ENCODE measurements at places on chromosomes 3 and 15.

DNA sequence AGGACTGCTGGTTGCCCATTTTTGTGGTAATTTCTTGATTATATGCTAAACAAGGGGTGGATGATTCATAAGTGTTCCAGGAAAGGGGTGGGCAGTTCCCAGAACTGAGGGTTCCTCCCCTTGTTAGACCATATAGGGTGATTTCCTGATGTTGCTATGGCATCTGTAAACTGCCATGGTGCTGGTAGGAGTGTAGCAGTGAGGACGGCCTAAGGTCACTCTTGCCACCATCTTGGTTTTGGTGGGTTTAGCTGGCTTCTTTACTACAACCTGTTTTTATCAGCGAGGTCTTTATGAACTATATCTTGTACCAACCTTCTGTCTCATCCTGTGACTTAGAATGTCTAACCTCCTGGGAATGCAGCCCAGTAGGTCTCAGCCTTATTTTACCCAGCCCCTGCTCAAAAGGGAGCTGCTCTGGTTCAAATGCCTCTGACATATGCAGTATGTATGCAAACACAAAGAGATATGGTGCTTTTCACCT lies 46.2 kb downstream of the C3orf38 start:
- DNase-seq, result no peak

- no peak for DNase-seq
Measured at GRCh38 chr3:70754314-70754713, 441.9 kb upstream of the MDFIC2 start.

DNA sequence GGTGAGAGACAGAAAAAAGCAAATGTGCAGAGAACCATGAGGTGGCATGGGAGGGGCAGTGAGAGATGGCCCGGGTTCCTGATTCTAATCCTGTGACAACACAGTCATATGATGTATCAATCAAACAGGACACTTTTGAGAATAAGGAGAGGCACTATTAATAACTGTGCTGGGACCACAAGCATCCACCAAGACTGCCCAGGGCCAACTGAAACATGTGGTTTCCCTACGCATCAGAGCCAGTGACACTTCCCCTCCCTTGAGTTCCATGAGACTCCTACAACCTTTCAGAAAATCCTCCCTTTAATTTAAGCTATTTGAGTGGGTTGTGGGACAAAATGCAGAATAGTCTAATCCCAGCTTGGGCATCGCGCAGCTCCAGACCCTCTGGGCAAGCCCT lies 17.4 kb downstream of the SH3BP5 start:
- DNase-seq, result no peak

DNA sequence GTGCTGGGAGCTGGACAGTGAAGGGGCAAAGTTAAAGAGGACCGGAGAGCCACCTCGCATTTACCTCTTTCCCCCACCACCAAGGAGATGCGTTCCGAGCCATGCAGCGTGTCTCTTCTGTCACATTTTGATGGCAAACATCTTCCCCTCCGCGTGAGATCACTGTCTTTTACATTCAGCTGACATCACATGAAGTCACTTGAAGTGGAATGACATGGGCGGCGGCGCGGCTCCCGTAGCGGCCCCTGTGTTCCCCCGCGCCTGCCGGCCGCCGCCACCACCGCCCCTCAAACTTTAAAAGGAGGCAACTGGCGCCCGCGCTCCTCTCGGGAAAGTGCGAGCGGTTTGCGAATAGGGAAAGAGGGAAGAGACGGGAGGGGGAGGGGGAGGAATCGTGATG lies at the start of gene FEZF2:
FEZF2 (minus strand) TSS at position 336 of the 400 bp plus-strand sequence. CDS start 682 bp downstream, outside the sequence.
- DNase-seq, result no peak

- no peak for DNase-seq
Measured at GRCh38 chr15:32105258-32106241, 75.2 kb downstream of the CHRNA7 start.

- no peak for DNase-seq
Measured at GRCh38 chr3:14590569-14590968, 50.4 kb upstream of the GRIP2 start.

DNA sequence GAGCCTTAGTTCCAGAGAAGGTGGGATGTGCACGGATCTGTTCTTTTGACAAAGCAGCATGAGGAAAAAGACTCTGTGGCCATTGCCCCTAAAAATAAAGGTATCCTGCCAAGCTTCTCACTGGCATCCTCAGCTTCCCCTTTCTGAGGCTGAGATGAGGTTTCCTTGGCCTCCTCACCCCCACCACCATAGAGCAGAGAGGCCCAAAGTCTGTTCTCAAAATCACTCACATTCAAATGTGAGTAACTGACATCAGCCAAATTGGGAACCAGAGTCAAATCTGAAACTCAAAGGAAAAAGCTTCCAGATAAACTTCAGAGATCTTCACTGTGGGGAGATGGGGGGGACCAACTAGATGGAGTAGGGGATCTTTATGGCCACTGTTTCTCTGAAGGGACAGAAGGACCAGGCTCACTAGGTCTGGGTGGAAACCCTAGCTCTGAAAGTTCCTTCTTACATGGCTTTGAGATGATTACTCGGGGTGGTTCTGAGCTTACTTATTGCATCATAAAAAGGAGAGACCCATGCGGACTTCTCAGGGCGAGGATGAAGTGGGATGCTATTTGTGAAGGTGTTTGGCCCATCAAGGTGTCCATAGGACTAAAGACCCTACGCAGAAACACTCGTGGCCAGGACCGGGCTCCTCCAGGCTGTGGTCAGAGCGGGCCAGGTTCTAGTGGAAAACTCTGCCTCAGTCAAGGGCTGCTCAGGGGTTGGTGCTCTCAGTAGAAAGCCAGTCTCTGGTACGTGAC lies 61.5 kb upstream of the MEF2A start:
- DNase-seq, result no peak

GRCh38 chr3:22959593-22959992 lies 243.5 kb upstream of the UBE2E2 start:
- no peak for DNase-seq

- no peak for DNase-seq
Measured at GRCh38 chr3:14224895-14225294, 46.3 kb downstream of the LSM3 start.

DNA sequence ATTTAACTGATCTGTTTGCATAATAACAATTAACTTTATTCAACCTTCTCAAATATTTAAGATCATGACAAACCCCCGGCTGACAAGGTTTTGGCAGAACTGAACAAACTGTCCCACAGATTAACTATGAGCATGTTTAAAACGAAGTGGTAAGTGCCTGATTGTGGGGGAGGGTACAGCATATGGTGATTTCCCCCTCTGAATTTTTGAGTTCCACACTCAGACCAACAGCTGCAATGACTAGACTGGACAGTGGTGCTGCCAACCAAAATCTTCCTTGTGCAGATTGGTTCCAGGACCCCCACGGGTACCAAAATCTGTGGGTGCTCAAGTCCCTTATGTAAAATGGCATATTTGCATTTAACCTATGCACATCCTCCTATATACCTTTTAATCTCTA lies 449.5 kb downstream of the SHQ1 start:
- DNase-seq, result no peak

GRCh38 chr15:57422113-57422754 lies 45.9 kb downstream of the CGNL1 start:
- DNase-seq, result no peak

DNA sequence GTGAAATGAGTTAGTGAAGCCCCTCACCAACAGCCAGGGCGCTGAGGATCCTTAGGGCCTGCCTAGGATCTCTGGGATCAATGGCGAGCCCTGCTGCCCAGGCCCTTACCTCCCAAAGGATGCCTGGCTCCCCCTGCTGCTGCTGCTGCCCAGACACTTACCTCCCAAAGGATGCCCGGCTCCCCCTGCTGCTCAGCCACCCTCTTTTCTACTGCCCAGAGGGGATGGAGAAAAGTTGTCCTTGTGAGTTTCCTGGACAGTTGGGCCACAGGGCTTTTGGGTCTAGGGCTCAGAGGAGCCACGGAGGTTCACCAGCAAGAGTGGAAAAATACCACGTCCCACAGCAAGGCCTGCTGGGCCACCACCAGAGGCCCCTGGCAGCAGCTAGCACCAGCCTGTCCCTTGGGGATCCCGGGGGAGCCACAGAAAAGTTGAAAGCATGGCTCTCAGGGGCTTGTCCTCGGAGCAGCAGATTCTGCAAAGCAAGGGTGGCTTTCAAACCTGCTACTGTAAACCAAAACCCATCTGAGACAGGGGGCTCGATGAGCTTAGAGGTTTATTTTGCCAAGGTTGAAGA lies 59.4 kb downstream of the SLC6A6 start:
- peak; percentile 72 for DNase-seq

DNA sequence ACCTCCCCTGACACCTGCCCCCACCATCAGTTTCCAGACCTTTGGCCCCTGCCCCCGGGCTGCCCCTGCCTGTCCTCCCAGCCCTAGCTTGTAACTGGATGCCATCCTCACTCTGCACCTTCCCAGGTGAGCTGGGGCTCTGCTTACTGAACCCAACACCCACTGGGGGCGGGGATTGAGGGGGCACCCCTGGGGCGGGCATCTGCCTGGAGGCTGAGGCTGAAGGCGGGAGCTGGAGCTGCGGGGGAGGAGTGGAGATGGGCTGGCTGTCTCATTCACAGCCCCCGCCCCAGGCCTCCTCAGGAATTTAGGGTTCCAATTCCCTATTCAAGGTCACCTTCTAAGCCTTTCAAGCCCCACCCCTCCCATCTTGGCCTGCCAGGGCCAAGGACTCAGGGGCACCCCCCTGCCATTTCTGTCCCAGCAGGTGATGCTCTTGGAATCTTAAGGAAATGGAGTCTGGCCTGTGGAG lies 17.7 kb downstream of the PIF1 start:
- DNase-seq, result no peak

GRCh38 chr3:189673535-189673934 lies 42.3 kb downstream of the TP63 start:
- DNase-seq, result no peak

- peak; percentile 35 for DNase-seq
Measured at GRCh38 chr3:23888617-23889228, 28.1 kb downstream of the NKIRAS1 start.

DNA sequence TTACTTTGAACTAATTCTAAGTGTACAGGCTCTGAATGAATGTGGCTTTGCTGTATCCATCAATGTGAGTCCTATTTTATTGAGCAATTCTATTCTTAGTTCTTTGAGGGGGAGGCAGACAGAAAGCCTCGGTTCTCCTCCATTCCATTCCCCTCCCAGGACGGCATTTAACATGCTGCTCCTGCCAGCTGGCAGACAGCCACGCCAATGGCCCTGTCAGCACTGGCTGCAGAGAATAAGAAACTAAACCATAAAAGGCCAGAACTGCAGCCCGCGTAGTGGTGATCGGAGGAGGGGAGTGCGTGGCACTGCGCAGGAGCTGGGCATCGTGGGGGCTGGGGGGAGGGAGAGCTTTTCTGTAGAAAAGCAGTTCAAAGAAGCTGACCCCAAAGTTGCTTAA lies 76.0 kb upstream of the HACD2 start:
- peak; percentile 80 for DNase-seq

GRCh38 chr3:128084675-128085021 lies 32.4 kb downstream of the SEC61A1 start:
- DNase-seq, result no peak

- no peak for DNase-seq
Measured at GRCh38 chr3:157119369-157119951, 40.5 kb downstream of the CCNL1 start.

DNA sequence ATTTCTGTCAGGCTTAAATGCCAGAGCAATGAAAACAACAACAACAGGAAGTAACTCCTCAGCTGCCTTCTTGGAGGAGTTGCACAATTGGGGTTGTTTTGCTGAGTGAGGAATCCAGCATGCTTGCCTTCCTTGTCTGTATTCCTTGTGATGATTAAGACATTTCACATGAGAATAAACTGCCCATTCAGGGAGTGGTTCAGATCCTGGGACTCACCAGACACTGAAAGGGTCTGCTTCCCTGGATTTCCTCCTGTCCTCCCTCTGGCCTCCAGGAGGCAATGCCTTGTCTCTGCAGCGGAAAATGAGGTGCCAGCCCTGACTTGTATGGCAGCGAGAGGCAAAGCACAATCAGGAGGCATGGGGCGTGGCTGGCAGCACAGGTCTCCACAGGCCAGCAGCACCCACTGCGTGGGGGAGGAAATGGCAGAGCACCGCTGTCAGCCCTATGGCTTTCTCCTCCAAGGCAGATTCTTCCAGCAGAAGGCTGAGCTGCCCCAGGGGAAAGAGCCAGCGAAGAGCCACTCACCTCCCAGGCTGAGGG lies 41.5 kb downstream of the RBP2 start:
- DNase-seq, result peak; percentile 56

GRCh38 chr3:142355692-142356091 lies 92.1 kb downstream of the XRN1 start:
- no peak for DNase-seq

GRCh38 chr3:76010252-76010651 lies 224.9 kb upstream of the ZNF717 start:
- DNase-seq, result no peak

- DNase-seq, result peak; percentile 66
Measured at GRCh38 chr3:10352146-10352911, 31.4 kb upstream of the SEC13 start.

DNA sequence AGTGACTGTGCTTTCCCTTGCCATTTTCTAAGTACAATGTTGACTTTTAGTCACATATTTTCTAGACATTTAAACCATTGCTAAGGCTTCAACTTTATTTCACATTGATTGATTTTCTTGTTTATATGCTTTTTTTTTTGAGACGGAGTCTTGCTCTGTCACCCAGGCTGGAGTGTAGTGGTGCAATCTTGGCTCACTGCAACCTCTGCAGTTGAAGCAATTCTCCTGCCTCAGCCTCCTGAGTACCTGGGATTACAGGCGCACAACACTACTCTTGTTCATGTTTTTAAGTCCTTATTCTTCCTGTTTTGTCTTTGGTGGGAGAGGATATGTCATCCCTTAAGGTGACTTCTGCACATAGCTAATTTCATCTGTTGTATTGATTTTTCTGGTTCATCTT lies 74.9 kb upstream of the LRRFIP2 start:
- no peak for DNase-seq

DNA sequence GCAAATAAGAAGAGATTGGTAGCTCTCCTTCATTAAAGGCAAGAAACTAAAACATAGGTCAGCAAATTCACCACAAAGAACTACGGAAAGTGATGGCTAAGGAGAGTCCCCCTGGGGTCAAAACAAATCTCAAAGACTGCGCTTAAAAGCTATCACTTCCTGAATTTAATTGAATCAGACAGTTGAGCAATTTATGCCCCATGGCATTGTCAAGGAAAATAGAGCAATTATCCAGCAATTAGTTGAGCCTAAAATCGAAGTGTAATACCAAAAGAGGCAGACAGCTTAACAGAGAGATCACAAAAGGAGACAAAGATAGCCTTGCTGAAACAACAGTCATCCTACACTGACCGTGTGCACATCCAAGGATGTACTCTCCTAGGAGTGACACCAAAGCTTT lies 74.4 kb upstream of the SCN10A start:
- no peak for DNase-seq

GRCh38 chr3:159443266-159443665 lies 545.4 kb upstream of the IL12A start:
- DNase-seq, result no peak

GRCh38 chr3:29176501-29176900 lies 104.4 kb upstream of the RBMS3 start:
- no peak for DNase-seq
